NCI-H460 (cell line): ENCODE measurements at places on chromosomes 16 and 17. TPM values are rescaled to one million over a fixed set of nuclear protein-coding genes. Genes with fewer than 3 reads are reported as not detected.

- DNase-seq: no peak
These were observed 241.6 kb upstream of the SALL1 start for GRCh38 chr16:51392521-51393187.

GRCh38 chr17:29838961-29839360 lies 91.1 kb downstream of the SSH2 start:
- DNase-seq: no peak

DNA sequence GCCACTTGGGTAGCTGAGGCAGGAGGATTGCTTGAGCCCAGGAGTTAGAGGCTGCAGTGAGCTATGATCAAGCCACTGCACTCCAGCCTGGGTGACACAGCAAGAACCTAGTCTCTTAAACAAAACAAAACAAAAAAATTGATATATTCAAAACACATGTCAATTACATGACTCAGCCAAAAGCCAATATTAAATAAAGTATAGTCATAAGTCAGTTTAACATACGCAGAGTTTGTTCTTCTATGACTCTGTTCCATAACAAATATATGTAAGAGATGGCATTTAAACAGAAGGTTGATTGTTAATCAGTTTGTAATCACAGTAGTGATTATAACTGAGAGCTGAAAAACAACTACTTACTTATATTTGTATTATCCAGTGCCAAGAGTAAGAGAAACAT lies 106.5 kb downstream of the CDH8 start:
- DNase-seq: peak; percentile 27

- peak; percentile 61 for DNase-seq
These were observed 632 bp upstream of the RTN4RL1 start for GRCh38 chr17:2025622-2026309.

DNA sequence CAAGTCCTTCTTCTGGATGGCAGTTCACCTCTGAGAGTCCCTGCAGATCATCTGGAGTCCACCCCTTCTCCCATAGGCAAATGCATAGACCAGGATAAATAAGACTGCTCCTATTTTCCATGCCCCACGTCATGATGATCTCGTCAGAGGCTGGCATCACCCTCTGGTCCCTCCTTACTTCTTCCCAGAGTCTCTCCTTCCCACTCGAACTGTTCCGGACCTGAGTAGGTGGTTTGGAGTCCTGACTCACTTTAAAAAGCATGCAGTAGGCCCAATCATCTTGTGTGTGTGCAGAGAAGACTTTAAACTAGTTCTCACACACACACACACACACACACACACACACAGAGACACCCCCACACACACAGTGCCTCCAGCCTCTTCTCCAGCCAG lies 72.0 kb downstream of the SOX9 start:
- DNase-seq: no peak

DNA sequence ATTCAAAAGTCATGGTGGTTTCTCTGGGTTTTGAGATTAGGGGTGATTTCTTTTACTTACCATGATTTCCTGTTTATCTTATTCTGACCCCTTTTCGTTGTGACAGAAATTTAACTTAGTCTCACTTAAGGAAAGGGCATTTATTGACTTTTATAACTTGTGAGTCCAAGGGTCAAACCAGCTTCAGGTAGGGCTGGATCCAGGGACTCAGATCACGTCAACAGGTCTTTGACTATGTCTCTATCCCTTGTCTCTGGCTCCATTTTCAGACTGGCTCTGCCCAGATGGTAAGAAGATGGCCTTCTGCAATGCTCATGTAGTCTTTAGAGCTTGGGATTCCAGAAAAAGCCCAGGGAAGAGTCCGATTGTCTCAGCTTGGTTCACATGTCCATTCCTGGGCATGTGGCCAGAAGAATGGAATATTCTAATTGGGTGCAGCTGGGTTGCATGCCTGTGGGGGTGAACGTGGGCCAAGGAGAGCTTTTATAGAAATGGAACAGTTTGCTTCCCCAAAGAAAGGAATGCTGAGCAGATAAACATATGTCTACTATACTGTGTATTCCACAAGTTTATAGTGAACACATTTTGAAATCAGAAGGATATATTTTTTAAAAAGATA lies 13.4 kb downstream of the USP43 start:
- no peak for DNase-seq

DNA sequence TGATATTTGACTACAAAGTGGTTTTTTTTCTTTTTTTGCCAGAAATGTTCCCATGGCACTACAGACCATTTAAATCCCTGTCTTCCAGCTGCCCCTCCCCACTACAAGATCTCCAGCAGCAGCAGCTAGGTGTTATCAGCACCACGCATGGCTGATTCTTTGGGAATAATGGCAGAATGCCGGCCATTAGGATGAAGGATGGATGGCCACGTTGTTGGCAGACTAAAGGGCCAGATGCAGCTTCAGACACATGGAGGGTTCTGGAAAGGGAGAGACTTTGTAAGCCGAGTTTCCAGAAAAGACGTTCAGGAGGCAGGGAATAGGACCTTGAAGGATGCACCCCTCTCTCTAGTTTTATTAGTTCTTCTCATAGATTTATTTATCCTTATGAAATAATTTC lies 10.3 kb upstream of the MED9 start:
- DNase-seq: no peak

- no peak for DNase-seq
These were observed 38.5 kb downstream of the ERCC4 start for GRCh38 chr16:13958474-13958873.

- DNase-seq: no peak
These were observed 31.5 kb downstream of the SALL1 start for GRCh38 chr16:51119556-51119955.

DNA sequence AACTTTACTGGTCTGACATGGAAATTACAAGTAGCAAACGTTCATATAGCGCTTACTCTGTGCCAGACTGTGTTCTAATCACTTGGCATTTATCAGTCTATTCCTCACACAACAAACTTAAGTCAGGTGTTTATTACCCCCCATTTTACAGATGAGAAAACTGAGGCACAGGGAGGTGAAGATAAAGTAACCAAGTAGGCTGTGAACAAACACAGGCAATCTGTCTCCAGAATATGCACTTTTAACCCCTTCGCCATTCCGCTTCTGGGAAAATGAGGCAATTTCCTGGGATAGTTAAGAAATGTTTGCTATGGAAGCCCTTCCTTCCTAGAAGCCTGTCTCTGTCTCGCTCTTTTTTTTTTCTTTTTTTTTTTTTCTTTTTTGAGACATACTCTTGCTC lies 12.2 kb upstream of the CXCL16 start:
- no peak for DNase-seq

DNA sequence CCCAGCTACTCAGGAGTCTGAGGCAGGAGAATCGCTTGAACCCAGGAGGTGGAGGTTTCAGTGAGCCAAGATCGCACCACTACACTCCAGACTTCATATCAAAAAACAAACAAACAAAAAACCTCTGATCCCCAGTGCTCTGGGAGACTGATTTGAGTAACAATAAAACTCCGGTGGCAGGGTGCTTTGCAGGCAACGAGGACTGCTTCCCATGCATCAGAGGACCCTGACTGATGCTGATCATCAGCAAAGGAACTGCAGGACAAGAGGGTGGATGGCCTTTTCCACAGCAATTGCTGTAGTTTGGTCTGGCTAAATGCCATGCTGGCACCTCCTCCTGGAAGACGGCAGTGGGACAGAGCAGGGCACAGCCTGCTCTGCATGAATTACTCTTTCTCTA lies 6.4 kb upstream of the SLC39A11 start:
- no peak for DNase-seq

- no peak for DNase-seq
These were observed 229.2 kb downstream of the MAP2K6 start for GRCh38 chr17:69643686-69644085.

DNA sequence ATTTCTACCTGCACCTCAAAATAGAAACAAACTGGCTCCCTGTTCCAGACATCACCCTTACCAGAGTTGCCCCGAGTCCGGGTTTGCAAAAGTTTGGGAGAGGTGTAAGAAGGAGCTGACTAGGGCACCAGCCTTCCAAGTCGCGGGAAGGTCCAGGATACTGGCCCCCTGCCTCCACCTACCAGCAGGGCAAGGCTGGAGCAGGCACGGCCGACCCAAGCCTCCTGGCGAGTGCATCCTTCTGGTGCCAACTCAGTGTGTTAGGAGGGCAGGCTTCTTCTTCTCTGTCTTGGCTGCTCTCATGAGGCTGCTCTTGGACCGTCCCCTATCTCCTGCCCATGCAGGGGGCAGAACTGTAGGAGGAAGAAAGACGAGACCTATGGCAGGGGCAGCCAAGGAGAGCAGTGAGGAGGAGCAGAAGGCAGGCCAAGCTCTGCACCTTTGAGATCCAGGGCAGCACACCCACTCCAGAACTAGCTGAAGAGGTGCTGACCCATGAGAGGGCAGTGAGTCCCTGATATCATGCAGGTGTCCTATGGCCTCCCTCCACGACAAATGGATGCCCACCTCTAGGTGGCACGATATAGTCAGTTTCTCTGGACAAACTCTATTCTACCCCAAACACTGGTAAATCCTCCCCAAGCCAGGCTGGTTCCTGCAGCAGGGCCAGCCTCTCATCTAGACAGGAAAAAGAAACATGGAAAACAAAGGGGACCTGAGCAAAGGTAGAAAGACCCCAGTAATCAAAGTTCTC lies 54.4 kb downstream of the CYTH1 start:
- no peak for DNase-seq

DNA sequence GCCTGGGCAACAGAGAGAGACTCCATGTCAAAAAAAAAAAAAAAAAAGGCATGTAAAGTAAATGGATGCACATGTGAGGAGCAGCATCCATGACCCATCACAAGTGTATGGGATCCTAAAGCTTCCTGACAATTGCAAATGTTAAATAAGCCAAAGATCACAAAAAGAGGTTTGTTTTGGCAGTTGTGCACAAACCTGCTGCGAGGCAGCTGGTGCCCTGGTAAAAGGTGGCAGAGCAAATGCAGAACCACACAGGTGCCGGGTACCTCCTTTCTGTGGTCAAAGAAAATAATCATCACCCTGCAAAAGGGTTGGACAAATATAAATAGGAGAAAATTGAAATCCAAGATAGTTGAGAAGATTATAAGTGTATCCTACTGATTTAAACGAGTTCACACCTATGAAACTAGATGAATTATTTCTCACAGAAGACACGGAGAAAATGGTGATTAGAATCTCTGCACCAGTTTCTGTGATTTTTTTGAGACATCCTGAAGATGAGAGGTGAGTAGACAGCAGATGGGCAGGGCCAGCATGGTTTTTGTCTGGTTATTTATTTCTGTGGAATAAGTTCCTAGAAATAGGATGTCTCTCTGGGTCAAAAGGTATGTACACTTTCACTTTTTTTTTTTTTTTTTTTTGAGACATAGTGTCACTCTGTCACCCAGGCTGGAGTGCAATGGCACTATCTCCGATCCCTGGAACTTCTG lies 291.3 kb downstream of the CDH13 start:
- DNase-seq: no peak

DNA sequence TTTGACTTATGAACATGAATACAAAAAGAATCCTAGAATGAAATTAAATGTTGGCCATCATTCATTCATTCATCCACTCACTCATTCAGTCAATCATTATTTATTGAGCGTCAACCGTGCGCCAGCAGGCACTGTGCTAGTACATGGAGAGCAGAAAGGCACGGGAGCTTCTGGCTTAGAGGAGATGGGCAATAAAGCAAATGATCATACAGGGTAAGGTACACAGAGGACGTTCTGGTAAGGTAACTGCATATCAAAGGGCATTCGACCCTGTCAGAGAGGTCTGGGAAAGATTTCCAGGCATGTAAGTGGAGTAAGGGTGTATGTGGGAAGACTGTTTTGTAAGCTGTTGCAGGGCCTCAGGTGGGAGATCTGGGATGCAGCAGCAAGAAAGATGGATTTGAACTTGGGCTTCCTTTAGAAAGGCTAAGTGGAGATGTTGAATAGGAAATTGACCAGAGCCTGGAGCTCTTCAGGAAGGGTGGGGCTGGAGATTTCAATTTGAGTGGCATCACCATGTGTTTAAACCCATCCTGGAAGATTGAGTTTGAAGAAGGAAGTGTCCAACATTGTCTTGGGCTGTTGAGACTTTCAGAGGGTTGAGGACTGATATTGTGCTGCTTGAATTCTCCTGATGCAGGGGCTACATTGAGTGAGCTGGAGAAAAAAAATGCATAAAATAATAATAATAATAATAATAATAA lies 2.8 kb upstream of the MSI2 start:
- no peak for DNase-seq

DNA sequence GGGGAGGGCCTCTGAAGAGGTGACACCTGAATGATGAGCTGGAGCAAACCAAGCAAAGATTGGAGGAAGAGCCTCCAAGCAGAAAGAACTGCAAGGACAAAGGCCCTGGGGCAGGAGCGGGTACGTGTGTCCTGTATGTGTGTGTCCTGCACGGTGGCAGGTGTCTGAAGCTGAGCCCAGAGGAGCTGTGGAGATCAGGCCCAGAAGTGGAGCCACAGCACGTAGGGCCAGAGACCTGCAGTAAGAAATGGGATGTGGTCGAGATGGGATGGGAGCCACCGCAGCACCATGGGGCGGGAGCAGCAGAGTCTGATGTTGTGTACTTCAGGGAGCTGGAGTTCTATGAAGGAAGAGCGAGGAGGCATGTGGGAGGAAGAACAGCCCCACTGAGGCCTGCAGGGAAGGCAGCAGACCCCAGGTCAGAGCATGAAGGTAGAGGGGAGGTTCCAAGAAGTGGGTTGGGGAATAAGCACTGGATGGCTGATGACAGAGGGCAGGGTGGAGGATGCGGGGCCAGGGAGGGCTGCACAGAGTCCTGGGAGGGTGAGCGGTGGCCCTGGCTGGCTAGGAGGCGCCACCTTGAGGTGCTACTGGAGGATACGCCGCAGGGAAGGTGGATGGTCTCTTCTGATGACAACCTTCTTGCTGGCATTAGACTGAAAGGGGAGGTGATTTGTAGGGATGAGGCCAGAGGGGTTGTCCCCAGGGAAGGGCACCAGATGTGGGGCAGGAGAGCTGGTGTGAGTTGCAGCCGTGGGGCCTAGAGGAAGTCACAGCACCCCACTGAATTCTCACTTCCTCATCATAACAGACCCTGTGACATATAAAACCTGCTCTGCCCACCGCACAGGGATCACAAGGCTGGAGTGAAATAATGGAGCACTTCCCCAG lies 10.6 kb upstream of the CETP start:
- DNase-seq: peak; percentile 47

- DNase-seq: no peak
These were observed 121.4 kb upstream of the CDH5 start for GRCh38 chr16:66245072-66245471.

- no peak for DNase-seq
These were observed 543 bp downstream of the TMUB2 start for GRCh38 chr17:44187131-44187899.

The CCL13 gene
- total RNA-seq: not detected in 2 replicates

The DRC3 gene
- 0.40 and 0.63 TPM in 2 replicates for total RNA-seq

The ITGAL gene
- not detected in 2 replicates for total RNA-seq

The KRTAP9-2 gene
- not detected in 2 replicates for total RNA-seq

The AARSD1 gene
- 33.0 and 38.7 TPM in 2 replicates for total RNA-seq

The PDE6G gene
- not detected in 2 replicates for total RNA-seq
